ENCODE measurements at places on chromosomes 13 and 19. TPM values are rescaled to one million over a fixed set of nuclear protein-coding genes. Genes with fewer than 3 reads are reported as not detected.

The SBK3 gene
- total RNA-seq = 0.23 TPM

The MTUS2 gene
- 0.38 TPM for total RNA-seq

The KLK6 gene
- 0.56 TPM for total RNA-seq

The PCDH17 gene
- 1.3 TPM for total RNA-seq

The PODNL1 gene
- not detected for total RNA-seq

All from GM23338 (cell line).